ENCODE measurements at places on chromosomes 5 and 9. TPM values are rescaled to one million over a fixed set of nuclear protein-coding genes. Genes with fewer than 3 reads are reported as not detected.

DNA sequence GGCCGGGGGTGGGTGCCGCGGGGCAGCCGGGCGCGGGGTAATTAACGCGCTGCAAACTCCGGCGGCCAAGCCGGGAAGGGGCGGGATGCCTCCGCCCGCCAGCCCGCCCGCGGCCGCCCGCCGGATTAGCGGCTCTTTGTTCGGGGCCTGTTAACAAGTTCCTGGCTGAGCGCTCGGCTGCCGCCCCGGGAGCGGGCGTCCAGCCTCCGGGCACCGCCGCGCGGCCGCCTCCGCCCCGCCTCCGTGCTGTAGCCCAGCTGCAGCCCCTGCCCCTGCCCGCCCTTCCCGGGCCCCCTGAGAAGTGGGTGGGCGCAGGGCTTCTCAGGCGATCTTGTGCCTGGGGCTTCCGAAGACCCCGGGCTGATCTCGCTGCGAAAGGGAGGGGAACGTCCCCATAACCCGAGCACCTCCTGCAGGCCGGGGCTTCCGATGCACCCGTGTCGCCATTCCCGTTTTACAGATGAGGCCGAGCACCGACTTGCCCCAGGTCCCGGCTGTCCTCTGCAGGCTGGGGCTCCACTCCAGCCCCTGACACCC is 7.5 kb downstream of the UNC5A start:
- no peak for DNase-seq

- DNase-seq, result peak; percentile 95
These were observed 11.8 kb upstream of the ACTBL2 start for GRCh38 chr5:57494104-57495098.

The ANKS6 gene
- 12.4 TPM for polyA plus RNA-seq

The DENND4C gene
- polyA plus RNA-seq, result 27.9 TPM
